ENCODE measurements at places on chromosomes 1 and 21. TPM values are rescaled to one million over a fixed set of nuclear protein-coding genes. Genes with fewer than 3 reads are reported as not detected.

DNA sequence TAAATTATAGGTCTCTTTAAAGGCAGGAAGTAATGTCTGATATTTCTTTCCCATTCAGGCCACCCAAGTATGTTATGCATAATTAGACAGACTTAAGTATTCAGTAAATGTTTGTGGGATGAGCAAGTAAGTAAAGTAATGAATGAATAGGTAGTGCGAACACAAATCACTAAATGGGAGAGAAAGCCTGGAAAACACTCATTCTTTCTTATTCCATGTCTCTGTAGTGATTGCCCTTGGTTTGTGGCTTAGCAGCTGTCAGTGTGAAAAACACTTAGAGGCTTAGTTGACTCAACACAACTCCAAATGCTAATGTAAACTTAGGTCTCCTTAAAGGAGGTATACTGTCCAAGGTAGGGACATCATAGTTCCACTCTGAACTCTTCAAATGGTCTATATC lies 182.5 kb downstream of the ZC3H11B start:
- DNase-seq: no peak

GRCh38 chr1:75796376-75797272 lies at the start of gene MSH4:
TSS of gene MSH4 (plus strand) at chr1:75796882. CDS start at chr1:75796986, 104 bp downstream.
- DNase-seq: no peak

GRCh38 chr1:69688193-69688592 lies 120.5 kb downstream of the LRRC7 start:
- DNase-seq: no peak

LHX8 gene
- not detected for total RNA-seq

- DNase-seq: no peak
Measured at GRCh38 chr1:215890438-215890837, 323.3 kb downstream of the KCTD3 start.

- no peak for DNase-seq
Measured at GRCh38 chr21:29786496-29787360, 153.1 kb downstream of the GRIK1 start.

- no peak for DNase-seq
Measured at GRCh38 chr1:180085331-180085730, 69.3 kb upstream of the QSOX1 start.

DNA sequence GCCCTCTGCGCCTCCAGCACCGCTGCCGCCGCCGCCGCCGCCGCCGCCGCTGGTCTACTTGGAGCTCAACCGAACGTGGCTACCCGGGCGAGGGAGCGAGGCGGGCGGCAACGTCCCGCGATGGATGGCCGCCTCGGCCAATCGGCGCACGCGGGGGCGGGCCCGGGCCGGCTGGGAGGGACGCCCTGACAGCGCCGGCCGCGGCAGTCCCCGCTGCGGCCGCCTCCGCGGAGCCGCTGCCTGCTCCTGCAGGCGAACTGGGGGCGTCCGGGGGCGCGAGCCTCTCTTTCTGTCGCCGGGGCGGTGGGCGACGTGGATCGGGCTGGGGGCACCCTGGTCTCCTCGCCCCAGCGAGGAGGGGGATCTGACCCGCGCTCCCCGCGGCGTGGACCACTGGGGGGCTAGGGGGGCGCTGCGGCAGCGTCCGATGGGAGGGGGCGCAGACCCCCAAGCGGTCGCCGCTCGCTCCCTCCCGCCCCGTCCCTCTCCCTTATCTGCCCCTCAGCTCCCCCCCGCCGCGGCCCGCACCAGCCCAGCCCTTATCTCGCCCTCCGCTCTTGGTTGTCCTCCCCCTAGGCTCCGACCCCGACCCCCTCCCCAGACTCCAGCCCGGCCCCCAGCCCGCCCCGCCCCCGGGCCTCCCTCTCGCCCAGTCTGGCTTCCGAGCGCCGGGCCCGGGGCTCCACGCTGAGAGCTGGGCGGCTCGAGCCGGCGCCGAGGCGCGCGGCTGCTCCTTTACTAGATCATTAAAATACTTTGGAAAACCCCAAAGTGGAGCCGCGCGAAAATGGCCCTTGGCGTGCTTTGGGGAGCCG lies at the start of gene SSBP3:
Gene SSBP3 (minus strand): TSS at position 56 of the 815 bp plus-strand sequence.
- DNase-seq: peak; percentile 94

DNA sequence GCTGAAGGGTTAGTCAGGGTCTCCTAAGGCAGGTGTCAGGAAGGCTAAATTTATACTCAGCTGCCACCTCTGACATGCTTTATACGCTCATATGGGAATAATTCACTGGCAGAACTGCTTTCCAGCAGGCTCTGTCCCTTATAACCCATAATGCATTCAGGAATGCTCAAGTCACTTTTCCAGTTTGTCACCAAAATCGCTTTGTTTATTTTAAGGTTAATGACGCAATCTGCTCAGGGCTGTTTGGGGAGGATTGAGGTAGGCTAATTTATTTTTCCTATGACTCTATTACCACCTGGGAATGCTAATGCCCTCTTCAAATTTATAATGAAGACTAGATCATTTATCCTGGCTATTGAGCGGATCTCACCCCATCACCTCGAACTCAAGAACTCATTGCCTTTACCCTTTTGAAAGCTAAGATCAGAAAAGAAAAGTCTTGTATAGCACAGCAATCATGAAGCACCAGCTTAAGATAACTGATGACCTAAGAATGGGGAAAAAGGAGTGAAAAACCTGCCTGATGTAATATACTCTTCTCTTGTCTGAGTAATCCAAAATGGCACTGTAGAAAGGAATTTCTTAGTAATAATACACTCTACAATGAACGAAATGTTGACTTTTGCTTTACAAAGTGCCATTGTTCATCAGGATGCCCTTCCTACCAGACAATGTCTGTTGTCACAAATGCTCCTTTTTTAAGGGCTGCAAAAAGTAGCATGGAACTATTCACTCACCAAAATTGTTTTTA lies 97.9 kb upstream of the EXO1 start:
- no peak for DNase-seq

CRYBG2 gene
- total RNA-seq: 6.7 TPM

- no peak for DNase-seq
Measured at GRCh38 chr1:22490309-22490708, 38.7 kb downstream of the ZBTB40 start.

DNA sequence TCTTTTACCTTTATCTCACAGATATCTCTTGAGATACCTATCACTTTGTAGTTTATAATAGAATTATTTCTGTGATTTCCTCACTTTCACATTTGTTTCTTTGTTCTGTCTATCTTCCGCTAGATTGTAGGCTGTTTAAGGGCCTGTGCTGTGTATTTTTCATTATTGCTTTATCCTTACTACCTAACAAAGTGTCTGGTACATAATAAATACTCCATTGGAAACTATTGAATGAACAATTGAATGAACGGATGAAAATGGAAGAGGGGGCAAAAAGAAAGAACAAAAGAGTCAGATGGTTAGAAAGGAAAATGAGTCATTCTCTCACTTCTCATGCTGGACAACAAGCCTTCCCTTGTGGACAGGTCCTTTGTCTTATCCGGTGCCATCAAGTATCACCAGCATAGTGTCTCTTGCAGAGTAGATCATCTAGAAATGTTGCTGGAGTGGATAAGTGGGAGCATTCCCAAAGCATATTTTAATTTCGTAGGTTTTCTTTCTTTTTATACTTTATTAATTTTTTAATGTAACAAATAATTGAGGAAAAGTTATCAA lies 159.8 kb downstream of the NEK7 start:
- no peak for DNase-seq

TNN gene
- total RNA-seq: not detected

- DNase-seq: no peak
Measured at GRCh38 chr1:203299169-203299568, 6.2 kb upstream of the BTG2 start.

EPHA10 gene
- total RNA-seq: 0.36 TPM

Data from CD4-positive, alpha-beta memory T cell (primary cell).